ENCODE measurements at places on chromosomes 12 and 14. TPM values are rescaled to one million over a fixed set of nuclear protein-coding genes. Genes with fewer than 3 reads are reported as not detected.

- ATAC-seq = no peak
Measured at GRCh38 chr14:73731111-73731510, 16.9 kb upstream of the PNMA1 start.

DNA sequence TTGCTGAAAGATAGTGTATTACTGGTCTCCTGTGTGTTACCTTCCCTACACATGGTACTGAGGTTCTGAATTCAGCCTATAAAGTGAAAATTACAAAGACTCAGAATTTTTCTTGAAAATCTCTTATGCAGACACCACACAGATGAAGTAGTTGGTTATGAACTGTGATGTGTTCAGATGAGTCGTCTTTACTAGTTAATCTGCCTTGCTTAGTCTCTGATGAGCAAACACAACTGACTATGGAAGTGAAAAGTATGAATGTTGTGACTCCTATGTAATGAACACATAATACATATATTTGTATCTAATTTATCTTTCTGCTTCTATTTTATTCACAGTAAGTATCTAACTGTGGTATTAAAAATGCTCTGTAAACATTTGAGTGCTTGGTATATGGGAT lies 4.7 kb downstream of the MTERF2 start:
- ATAC-seq = no peak

- ATAC-seq = no peak
Measured at GRCh38 chr14:93309427-93309966, 23.3 kb downstream of the BTBD7 start.

GRCh38 chr12:94948232-94948810 lies 55.2 kb downstream of the NDUFA12 start:
- no peak for ATAC-seq

DNA sequence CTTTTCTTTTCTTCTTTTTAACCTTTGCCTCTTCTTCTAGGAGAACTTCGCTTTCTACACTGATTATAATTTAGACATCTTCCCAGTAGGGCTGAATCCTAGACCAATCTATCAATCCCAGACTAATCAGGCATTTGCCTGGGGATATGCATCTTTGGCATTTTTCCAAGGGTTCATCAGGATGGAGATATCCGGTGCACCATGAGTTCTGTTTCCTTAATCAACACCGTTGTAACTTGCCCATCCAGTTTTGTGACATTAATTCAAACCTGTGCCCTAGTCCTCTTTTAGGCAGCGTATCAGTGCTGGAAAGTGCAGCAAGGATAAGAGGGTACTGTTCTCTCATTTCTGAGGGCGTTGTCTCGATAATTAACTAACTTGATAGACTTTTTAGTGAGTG lies 617 bp upstream of the MGP start:
- no peak for ATAC-seq

DNA sequence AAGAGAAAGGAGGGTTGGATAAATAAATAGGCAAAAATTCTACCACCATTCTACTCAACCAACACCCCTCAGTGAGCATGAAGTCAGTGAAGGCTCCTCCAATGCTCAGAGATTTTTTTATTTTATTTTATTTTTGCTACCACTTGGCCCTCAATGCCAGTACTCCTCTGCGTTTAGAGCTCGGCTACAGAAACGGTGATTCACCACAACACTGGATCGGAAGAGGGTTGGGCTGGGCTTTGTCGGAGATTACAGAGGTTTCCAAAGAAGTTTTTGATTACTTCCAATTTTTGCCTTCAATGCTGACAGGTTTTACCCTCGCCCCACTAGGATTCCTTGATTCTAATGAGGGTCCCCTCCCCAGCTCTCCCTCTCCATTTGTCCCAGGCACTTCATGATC lies 1027.2 kb upstream of the TMEM132C start:
- no peak for ATAC-seq

GRCh38 chr12:85874031-85874461 lies at the start of gene NTS:
NTS (plus strand) TSS chr12:85874295; CDS start chr12:85874404, 109 bp downstream.
- no peak for ATAC-seq

- no peak for ATAC-seq
Measured at GRCh38 chr12:29591140-29592020, 93.9 kb upstream of the OVCH1 start.

- no peak for ATAC-seq
Measured at GRCh38 chr12:88922816-88923215, 342.5 kb upstream of the KITLG start.

Gene SERPINA1
- total RNA-seq = 4.3 TPM

Gene RND1
- 2.6 TPM for total RNA-seq

Gene SBNO1
- 21.7 TPM for total RNA-seq
